Activated CD4-positive, alpha-beta T cell treated with anti-CD3 and anti-CD28 coated beads, Interleukin-10, Interleukin-2, amounts not matched to agents 100 ng/mL and 50 ng/mL, durations not matched to agents 16 hours and 8 hours (primary cell): ENCODE measurements at places on chromosomes 11 and 22.

GRCh38 chr11:95149651-95150364 is 60.2 kb downstream of the ENDOD1 start:
- no peak for DNase-seq

DNA sequence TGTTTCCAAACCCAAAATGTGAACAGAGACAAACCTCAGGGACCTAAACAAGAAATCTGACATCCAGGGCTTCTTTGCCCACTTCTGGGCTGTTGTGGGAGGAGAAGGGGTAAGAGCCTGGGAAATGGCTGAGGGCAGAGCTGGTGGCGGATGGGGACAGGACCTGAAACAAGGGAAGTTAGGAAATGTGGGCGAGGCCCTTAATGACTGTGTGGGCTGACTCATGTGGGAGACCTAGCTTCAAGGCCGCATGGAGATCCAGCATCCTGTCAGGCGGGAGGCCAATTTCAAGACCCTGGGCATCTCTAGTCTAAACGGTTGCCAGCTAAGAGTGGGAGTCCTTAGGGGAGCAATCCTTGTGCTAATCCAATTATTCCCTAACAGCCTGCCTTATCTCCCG is 2.1 kb upstream of the OAF start:
- no peak for DNase-seq

- no peak for DNase-seq
Observed at GRCh38 chr11:8352876-8353505, 89.3 kb upstream of the LMO1 start.

GRCh38 chr11:43516316-43516850 is 157.7 kb downstream of the TTC17 start:
- no peak for DNase-seq

GRCh38 chr22:36381513-36382128 is 6.1 kb downstream of the MYH9 start:
- DNase-seq, result no peak

DNA sequence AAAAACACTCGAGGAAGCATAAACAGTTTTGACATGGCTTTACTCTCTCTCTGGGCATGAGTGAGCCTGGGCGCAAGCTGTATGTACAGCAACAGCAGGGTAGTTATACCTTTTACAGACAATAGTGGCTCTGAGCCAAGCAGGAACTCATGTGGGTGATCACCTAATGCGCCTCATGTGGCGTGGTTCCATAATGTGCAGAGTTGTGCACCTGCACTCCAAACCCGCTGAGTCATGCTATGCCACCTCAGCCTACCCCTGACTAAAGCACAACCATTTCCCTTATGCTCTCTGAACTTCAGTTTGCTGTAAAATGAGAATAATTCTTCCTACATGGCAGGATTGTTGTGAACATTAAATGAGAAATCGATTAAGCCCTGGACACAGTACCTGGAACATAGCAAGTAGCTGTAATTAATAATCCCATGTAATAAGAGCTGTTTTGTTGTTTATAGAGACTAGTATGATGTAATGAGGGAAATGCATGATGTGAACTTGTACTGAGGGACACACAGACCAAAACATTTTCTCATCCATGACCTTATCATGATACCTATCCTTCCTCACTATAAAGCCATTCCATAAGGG is 71.6 kb downstream of the CCDC34 start:
- DNase-seq, result no peak

- no peak for DNase-seq
Observed at GRCh38 chr22:40120848-40121247, 56.9 kb upstream of the TNRC6B start.

DNA sequence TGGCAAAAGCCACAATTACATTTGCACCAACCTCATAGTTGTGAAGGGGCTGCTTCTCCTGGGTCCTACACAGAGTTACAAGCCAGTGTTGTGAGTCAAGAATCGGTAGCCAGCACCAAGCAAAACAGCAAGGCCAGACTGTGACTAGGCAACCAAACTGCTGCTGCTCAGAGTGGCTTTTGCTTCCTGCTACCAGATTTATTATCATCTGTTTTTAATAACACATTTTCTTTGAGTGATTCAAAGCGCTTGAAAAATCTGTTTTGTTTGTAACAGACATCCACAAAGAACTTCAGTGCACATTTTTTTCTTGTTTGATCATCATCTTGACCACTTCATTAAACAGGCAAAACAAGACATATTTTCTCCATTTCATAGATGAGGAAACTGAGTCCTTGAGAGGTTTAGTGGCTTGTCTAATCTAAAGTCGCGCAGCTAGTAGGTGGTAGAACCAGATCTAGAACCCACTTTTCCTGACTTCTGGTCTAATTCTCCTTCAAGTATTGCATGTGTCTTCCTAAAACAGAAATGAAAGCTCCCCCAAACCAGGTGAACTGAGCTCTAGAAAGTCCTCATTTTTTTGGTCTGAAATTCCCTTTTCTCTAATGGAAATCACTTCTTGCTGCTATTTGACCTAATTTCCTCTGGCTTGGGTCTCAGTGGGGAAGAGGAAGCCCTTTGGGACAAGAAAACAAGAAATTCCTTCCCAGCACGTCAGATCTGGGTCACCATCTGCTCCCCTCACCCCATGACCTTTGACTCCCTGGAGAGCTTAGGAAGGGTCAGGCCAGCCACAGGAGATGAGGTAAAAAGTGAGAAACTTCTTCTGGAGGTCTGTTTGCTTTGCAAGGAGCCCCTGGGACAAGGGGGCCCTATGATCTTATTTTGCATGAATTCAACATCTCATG is 39.9 kb downstream of the CWC15 start:
- no peak for DNase-seq

DNA sequence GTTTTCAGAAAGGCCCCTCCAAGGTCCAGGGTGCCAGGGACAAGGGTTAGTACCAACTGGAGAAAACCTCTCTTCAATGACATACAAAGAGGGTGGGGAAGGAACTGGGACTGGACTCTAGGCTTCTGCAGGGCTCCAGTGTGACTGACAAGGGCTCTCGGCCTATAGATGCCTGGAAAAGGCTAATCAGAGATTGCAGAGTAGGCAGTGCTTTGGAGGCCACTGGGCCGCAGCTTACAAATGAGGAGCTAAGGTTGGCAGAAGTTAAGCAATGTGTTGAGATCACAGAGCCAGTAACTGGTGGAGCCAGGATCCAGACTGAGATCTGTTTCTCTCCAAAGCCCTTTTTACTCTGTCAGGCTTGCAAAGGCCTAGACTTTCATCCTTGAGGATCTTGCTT is 7.4 kb upstream of the DGKZ start:
- no peak for DNase-seq

GRCh38 chr22:24868979-24869378 is 63.0 kb downstream of the SGSM1 start:
- no peak for DNase-seq

DNA sequence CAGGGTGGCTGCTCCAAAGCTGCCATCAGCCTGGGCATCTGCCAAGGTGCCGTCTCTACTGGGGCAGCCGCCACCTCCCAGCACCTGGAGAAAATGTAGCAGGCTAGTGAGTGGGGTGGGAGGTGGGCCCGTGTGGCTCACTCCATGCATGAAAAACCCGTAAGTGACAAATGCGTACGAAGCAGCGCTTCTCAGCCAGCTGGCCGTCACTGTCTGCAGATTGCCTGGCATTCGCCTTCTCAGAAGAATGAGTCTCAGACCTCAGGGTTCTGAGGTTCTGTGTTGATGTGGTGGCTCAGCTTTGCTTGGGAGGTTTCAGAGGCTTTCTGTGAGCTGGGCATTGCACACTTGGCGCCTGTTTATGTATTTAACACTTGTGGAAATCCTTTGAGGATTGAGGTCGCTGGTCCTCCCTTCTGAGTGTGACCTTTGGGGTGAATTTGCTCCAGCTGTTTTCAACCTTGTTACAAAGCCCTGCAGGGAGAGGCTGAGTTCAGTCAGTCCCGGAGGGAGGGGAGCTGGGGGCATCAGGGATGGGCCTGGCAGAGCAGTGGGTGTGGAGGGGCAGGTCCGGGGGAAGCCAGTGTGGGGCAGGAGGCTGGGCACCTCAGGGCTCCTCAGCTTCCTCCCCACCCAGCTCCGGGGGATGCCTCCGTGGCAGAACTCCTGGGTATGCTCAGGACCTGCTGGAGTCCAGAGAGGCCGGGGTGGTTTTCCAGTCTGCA is 977.0 kb downstream of the TBC1D22A start:
- no peak for DNase-seq

DNA sequence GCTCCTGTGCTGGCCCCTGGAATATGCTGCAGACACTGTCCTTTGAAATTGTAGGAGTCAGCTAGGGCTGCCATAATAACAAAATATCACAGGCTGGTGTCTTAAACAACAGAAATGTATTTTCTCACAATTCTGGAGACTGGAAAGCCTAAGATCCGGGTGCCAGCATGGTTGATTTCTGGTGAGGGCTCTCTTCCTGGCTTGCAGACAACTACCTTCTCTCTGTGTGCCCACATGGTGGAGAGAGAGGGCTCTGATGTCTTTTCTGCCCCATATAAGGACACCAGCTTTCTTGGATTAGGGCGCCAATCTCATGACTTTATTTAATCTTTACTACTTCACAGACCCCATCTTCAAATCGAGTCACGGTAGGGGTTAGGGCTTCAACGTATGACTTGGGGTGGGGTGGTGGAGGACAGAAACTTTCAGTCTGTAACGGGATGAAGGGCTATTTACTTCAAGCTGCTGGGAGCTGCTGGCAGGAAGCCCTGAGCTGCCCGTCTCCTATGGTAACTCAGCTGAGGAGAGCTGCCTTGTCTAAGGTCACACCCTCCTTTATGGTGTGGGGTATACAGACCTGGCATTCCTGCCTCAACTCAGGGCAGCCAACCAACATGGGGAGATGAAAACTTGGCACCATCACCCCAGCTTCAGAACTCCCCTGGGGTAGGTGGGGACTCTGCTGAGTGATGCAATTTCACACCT is 142.9 kb upstream of the ZBED5 start:
- DNase-seq, result no peak

GRCh38 chr11:47189100-47189834 is 3.0 kb upstream of the PACSIN3 start:
- no peak for DNase-seq

GRCh38 chr11:19605520-19606371 is 106.9 kb upstream of the NAV2 start:
- no peak for DNase-seq

GRCh38 chr22:40056559-40056958 is 61.8 kb downstream of the FAM83F start:
- DNase-seq, result no peak

GRCh38 chr11:129943036-129943435 is 47.7 kb upstream of the NFRKB start:
- no peak for DNase-seq

- DNase-seq, result no peak
Observed at GRCh38 chr11:120994091-120994859, 29.6 kb upstream of the TBCEL start.

DNA sequence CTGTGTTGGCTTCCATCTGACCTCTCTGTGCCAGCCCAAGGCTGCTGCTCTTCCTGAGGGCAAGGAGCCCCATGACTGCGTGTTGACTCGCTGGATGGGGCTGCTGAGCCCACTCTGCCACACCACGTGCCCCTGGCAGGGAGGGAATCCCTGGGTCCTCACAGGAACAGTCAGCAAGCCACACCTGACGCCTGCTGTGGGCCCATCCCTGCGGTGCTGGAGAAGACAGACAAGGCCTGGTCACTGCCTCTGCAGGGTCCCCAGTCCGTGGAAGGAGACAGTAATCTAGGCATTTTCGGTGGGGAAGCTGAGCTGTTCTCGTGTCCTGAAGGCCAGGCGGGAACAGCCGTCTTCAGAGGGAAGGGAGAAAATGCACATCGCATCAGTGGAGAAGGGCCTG is 10.6 kb upstream of the PPP6R3 start:
- no peak for DNase-seq

DNA sequence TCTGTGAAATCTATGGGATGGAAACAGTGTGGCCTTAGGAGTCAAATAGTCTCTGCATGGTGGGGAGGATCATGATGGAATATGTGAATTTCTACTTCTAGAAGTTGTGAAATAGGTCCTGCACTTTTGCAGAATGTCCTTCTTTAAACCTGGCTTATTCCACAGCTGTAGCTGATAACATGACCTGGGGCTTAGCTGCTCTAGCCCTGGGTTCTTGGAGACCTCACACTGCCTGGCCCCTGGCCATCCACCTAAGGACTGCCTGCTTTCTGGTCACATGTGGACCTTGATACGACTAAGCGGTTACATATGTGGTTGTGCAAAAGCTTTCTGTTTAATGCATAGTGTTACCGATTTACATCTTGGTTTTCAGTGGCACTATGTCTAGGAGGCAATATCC is 88.2 kb downstream of the SWAP70 start:
- peak; percentile 12 for DNase-seq

- no peak for DNase-seq
Observed at GRCh38 chr11:95156916-95157541, 67.4 kb downstream of the ENDOD1 start.

DNA sequence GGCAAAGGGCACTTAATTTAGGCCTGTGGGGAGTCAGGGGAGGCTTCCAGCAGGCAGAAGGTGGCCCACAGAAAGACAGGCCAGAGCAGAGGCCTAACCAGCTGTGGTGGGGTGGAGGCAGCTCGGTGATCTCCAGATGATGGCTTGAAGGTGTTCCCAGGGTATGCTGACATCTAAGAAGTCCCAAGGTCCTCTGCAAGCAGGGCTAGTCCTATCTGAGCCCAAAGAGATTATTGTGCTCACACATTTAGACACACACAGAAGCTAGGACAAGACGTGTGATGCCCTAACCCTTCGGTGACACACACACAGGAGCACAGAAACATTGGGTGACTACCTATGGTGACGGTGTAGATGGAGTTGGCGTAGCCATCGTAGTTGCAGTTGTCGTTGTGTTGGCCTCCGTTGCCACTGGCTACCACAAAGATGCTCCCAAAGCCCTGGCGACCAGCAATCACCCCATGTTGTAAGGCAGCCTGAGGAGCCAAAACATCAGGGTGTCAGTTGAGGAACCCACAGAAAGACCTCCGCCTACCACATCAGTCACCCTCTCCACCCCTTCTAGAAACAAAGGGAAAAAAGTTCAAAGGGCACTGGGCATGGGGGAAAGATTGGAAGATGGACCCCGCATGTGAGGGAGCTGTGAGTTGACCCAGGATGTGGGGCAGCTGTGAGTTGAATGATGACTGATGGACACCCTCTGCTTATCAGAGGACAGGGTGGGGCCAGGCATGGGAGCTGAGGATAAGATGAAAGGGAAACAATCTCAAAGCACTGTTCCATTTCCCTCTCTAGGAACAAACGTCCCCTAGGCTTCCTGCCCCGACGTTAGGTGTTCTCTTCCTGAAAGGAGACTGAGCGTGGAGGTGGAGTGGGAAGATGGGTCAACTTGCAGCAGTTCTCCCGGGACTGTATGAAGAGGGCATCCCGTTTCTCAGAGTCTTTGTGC is 7.9 kb downstream of the PCSK7 start:
- DNase-seq, result no peak

DNA sequence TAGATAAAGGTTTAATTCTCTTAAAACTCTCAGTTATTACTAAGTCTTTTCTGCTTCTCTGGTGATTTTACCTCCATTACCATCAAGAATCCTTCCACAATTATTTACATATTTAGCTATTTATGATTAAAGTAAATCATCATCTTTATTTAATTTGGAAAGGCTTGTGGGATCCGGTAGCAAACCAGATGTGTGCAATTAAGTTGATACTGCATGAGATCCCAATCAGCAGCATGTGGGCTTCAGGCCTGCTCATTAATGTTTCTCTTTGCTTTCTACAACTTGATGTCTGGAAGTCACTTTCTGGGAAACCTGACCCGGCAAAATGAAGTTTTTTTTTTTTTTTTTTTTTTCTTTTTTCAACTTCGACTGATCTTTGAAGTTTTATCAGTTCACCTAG is 558.4 kb upstream of the ANO5 start:
- DNase-seq, result no peak
